ENCODE measurements at places on chromosomes 3 and 15.

GRCh38 chr3:112333002-112333380, at the start of gene CD200:
Gene CD200, plus strand, starts transcription at chr3:112333156. Its CDS starts 57 bp downstream, at chr3:112333213.
- DNase-seq, result no peak

DNA sequence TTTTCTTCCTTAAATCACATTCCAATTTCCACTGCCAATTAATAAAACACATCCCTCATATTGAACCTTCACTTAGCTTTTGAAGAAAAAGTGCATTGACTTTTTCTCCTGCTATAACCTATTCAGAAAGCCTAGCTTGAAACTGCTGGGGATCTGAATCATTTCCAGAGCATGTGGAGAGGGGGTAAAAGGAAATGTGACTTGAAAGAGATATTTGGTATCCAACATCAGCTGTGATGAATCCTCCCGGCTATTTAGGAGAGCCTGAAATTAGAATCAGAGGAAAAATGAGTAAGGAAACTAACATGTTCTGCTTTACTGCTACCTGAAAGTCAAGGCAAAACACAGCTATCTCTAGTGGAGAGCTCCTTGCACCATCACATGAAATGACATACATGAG, 2.6 kb upstream of the GNB5 start:
- no peak for DNase-seq

- DNase-seq, result no peak
These were observed 119.6 kb downstream of the ETFA start for GRCh38 chr15:76191539-76192244.

- DNase-seq, result no peak
These were observed 35.2 kb downstream of the CCR3 start for GRCh38 chr3:46277476-46277875.

- DNase-seq, result no peak
These were observed 17.1 kb downstream of the RTP4 start for GRCh38 chr3:187385296-187385695.

DNA sequence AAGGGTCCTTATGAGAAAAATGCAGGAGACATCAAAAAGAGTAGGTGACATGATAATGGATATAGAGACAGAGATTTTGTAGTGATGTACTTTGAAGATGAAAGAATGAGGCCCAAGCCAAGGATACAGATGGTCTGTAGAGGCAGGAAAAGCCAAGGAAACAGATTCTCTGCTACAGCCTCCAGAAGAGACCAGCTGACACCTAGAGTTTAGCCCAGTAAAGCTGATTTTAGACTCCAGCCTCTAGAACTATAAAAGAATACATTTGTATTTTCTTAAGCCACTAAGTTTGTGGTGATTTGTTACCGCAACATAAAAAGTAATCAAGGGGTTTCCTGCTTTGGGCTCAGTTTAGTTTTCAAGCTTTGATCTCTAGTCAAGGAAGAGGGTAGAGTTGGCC, 64.8 kb downstream of the STRIT1 start:
- no peak for DNase-seq

- no peak for DNase-seq
These were observed 18.4 kb downstream of the ITGA11 start for GRCh38 chr15:68413363-68414205.

GRCh38 chr3:161171113-161171512, 50.0 kb upstream of the NMD3 start:
- no peak for DNase-seq

DNA sequence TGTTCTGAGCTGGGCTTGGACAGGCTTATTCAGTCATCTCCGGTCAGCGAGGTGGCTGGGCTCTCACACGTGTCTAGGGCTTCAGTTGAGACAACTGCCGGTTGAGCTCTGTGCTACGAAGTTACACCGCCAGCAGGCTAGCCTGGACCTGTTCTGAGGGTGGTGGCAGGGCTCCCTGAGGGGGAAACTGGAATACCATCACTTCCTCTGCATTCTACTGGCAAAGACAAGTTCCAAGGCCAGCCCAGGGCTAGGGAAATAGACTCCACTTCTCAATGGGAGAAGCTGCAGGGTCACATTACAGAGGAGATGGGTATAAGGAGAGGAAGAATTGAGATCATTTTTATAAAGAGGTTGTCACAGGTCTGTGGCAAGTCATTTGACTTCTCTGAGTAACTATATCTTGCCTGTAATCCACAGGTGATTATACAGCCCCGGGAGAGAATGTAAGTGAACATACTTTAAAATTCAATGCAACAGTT, 106.8 kb upstream of the IL12A start:
- DNase-seq, result no peak

DNA sequence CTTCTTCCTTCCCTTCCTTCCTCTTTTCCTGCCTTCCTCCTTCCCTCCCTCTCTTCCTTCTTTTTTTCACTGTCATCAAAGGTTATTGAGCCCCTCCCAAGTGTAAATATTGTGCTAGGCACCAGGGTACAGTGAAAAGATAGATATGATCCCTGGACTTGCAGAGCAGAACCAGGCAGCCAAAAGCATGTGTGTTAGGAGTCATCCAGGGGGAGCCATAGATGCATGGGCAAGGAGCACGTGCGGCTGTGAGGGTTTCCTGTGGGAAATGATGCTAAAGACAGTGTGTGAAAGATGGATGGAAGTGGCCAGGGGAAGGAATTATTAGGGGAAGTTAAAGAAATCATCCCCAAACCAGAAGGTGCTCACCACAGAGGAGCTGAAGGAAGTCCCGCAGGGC, 65.2 kb downstream of the NR2F2 start:
- no peak for DNase-seq

DNA sequence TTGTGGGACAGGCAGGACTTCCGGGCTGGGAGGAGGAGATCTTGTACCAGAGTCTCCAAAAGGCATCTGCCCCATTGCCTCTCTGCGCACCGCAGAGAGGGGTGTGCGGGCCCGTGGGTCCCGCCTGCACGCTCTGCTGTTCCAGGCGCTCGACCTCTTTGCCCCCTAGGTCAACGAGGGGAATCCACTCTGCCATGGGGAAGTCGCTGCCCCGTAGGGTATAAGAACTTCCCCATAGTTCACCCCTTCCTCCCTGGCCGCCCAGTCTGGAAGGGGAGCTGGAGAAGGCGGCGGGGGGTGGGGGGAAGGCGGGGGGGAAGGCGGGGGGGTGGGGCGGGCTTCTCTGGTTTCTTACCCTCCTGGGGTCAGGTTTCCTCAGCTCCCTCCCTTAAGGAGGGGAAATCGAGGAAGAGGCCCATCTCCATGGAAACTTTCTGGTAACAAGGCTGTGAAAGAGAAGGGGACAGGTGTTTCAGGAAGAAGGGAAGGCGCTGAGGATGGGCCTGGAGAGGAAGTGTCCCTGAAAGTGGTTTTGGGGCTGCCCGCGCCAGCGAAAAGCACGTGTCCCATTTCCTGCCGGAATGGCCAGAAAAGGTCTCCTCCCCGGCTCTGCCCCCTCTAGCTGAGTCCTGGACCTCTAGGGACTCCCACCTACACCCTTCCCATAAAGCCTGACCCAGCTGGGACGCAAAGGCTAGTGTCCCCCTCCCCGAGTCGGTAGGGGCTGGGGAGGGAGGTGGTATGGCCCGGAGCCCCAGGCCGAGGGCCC, 27.5 kb downstream of the NR1I2 start:
- DNase-seq, result no peak

- DNase-seq, result no peak
These were observed 91.0 kb downstream of the TPRG1 start for GRCh38 chr3:189262746-189263145.

GRCh38 chr3:85662462-85662861, 703.7 kb downstream of the CADM2 start:
- no peak for DNase-seq

DNA sequence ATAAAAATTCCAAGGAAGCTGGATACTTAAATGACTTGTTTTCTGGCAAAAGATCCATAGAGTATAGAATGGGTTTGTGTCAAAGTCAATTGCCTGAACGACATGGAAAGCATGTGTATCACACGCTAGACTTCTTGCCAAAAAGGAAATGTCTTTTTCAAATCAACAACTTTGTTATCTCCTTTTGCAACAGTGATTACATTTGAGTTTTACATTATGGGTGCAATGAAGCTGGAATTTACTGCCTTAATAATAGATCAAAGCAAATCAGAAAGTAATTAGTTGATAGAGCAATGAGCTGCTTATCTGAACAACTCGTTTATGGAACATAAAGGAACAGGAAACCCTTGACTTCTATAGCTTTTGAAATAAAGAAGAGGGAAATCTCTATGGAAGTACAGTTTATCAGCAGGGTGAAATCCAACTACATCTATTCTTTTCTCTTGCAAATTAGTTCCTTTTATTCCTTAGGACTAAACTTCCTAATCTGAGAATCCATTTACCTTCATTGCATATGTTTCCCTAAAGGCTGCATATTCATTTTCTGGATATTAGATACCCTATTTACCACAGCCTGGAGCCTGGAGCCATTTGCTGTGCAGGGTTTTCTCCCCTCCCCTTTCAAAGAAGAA, 415.1 kb upstream of the NECTIN3 start:
- DNase-seq, result no peak

GRCh38 chr3:115989684-115990421, 366.5 kb downstream of the GAP43 start:
- DNase-seq, result no peak

- peak; percentile 99 for DNase-seq
These were observed 60.0 kb downstream of the DNASE1L3 start for GRCh38 chr3:58150810-58151199.

- no peak for DNase-seq
These were observed 47.1 kb downstream of the SCAP start for GRCh38 chr3:47428662-47429061.

DNA sequence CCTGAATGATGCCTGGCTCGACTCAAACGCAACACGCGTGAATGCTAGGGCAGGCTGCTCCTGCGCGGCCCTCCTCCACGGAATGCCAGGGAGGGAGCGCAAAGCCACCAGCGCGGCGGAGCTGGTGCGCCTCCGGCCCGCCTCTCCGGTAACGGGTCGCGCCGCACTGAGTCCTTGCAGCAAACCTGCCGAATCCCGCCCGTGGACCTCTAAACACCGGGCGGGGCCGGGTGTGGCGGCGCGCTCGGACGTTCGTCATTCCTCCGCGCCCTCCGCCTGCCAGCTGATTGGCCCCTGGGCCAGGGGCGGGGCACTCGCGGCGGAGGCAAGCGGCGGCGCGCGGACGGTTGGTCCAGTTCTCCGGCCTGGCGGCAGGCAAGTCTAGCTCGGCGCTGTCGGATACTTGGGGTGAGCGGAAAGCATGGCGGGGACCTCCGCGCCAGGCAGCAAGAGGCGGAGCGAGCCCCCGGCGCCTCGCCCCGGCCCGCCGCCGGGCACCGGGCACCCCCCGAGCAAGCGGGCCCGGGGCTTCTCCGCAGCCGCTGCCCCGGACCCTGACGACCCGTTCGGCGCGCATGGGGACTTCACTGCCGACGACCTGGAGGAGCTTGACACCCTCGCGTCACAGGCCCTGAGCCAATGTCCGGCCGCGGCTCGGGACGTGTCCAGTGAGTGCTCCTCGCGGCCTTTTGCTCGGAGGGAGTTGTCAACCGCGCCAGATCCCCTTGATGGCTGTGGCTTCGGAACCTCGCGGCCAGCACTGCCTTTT, at the start of gene ATRIP:
Gene ATRIP (plus strand): TSS at position 313 of the 769 bp plus-strand sequence. CDS start 109 bp downstream, at position 422.
- peak; percentile 42 for DNase-seq

DNA sequence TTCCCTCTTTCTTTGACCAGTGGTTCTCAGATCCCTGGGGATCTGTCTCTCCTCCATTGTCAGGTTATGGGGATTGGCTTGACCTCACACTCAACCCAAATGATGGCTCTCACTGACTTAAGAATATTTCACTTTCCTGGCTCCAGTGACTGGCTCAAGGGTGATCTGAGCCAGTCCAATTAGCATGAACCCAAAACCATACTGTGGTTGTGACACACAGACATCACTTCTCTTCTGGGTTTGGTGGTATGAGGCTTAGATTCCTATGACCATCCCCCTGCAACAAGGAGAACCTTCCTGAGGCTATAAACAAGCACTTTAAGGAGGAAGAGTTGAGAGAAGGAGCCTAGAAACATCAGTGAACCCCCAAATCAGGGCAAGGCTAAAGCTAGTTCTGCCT, 85.8 kb downstream of the KCNAB1 start:
- no peak for DNase-seq

GRCh38 chr15:41494190-41494921, 682 bp downstream of the ITPKA start:
- DNase-seq, result no peak

GRCh38 chr3:126556637-126557414, 1.9 kb downstream of the C3orf22 start:
- no peak for DNase-seq

DNA sequence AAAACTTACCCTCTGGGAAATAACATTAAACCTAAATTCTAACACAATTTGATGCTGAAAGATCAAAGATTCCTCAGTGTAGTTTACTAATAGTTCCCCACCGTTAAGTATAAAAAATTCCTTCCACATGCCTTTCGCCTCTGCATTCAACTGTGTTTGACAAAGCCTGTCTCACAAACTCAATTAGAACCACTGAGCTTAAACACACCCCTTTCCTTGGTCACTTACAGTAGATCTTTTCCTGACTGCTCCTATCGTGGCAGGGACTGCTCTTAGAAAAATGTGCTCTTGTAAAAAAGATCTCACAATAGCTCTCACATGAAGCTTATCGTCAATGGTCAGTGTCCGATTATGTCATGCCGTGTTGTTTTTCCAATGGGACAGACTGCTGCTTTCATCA, 8.9 kb upstream of the KBTBD8 start:
- no peak for DNase-seq

DNA sequence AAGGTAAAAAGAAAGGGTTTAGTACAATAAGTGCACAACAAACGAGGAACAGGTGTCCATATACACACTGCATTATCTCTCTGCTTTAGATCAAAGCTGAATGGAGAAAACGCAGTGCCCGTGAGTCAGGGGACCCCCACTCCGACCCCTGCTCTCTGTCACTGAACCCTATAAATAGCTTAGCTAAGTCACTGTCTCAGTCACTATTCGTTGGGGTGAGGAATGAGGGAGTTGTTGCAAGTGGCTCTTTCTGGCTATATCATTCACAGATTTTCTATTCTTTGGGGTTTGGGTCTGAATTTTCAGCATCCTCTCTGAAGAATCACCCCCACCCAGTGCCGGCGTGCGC, 458 bp upstream of the STAC start:
- DNase-seq, result no peak

- DNase-seq, result no peak
These were observed 281.3 kb downstream of the CLSTN2 start for GRCh38 chr3:140216249-140216648.

DNA sequence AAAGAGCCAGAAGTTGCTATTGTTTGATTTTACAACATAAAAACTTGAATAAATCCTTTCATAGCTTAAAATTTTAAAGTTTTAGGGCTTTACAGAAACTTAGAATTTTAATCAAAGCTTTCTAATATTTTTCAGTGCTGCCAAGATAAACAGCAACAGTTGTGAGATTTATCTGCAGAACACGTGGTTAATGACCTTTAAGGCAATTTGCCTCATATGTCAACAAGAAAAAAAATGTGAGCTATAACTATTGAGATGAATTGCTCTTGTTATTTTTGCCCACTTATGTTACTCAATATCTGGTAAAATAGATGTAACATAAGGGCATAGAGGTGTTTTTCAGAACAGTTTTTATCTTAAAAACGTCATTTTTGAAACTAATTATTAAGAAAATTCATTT, 96.7 kb upstream of the NECTIN3 start:
- no peak for DNase-seq

DNA sequence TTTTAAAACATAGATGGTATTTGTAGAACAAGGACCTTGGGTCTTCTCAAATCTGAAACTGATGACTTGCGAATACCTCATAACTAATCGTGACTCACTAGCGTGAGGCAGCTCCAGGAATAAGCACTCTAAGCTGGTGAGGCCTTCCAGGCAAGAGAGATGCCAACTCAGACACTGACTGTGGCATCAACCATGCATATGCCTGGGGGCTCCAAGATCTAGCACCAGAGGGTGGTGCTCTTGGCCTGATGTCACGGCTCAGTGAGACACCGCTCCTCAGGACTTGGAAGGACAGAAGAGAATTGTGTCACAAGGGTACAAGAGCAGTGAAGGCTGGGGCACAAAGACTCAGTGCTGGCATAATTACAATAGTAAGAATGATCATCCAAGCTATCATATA, 125.0 kb upstream of the TRIM42 start:
- DNase-seq, result no peak
